ENCODE measurements at places on chromosomes 7 and 10.

- no peak for DNase-seq
Measured at GRCh38 chr10:110995301-110995700, 75.9 kb downstream of the SHOC2 start.

DNA sequence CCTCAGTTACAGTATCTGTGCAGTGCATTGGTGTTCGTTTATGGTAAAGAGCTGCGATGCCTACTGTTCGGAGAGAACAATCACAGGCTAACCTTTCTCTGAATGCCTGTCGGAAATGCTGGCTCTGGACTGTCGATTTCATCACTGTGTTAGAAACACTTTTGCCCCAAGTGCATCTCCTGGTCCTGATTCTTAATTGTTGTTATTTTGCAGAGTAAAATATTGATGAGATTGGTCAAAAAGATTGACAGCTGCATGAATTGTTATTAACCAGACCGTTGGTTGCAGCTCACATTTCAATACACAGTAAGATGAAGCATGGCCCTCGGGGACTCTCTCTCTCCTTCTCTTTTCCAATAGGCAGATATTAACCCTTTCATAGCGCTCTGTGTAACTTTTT lies 557.4 kb upstream of the ADARB2 start:
- DNase-seq: no peak

- DNase-seq: no peak
Measured at GRCh38 chr10:30037620-30038336, 21.6 kb downstream of the JCAD start.

GRCh38 chr10:29555746-29556481 lies 78.9 kb downstream of the SVIL start:
- DNase-seq: no peak

DNA sequence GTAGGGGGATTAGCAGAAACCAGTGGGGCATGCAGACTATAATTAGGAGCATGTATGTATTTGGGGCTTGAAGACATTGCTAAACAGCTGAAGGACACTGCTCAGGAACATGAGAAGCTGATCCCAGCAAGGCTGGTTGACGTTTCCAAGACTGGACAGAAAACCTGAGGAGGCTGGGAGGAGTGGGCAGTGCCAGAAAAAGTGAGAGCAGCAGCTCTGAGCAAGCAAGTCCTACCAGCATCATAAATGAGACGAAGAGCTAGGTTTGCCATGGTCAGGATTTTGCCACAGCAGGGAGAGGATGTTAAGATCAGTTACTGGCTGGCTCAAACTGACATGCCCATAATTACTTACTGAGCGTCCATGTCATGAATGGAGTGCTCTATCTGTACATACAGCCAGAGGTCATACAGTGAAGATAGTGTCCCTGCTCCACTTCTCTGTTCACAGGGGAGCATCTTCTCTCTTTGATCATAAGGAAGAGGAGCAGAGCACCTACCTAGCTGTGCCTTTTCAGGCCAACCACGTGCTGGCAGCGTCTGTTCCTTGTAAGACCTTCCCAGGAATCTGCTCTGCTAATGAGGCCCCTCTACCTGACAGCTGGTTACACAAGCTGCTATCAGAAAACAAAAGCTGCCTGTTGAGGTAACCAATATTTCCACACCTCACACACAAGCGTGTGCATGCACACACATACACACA lies 44.7 kb downstream of the PDE1C start:
- no peak for DNase-seq

DNA sequence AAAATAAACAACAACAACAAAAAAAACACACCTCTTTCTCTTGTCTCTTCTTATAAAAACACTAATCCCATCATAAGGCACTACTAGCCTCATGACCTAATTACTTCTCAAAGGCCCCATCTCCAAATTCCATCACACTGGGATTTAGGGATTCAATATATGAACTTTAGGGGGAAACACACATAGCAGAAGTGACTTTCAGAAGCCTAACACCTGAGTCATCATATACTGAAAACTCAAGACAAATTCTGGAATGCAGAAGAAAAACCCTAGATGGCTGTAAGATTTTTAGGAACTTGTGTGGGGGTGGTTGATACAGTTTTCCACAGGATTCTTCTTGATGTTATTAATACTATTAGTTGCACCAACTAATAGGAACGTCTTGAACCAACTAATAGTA lies 33.7 kb upstream of the CSTF2T start:
- no peak for DNase-seq

GRCh38 chr10:133527771-133528271 lies 658 bp downstream of the CYP2E1 start:
- DNase-seq: no peak

DNA sequence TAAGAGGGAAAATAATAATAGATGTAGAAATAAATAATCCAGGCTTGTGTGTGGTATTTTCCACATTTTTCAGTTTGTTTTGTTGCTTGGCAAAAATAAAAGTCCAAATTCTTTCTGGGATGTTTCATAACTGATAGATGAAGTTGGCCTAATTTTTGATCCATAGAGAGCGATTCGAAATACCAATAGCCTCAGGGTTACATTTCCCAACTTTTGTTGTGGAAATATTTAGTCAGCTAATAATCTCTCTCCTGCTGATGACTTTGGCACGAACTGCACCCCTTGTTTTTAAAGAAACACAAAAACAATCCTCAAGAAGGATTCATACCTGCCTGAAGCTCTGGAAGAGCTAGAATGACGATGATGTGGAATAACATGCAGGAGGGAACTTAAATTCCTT lies 483.2 kb downstream of the ADRA2A start:
- DNase-seq: no peak

DNA sequence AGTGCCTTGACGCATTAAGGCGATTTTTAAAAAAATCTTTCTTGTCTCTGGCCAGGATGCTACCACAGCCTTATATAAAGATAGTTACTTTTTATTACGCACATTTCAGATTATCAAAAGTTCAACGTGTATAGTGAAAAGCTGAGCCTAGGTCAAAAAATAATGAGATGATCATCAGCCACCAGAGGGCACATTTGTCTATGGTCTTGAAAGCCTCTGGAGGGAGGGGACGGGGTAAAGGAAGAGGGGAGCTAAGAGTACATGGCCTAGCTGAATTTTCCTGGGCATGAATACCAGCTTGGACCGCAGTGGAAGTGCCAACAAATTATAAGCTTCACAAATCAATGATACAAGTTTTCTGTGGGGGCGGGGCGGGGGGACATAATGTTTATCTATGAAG lies 285.9 kb upstream of the SMIM30 start:
- DNase-seq: no peak
